ENCODE measurements at places on chromosomes 6 and 20.
A peak's percentile ranks its signal among the peaks of the same experiment; 100 is the strongest.

DNA sequence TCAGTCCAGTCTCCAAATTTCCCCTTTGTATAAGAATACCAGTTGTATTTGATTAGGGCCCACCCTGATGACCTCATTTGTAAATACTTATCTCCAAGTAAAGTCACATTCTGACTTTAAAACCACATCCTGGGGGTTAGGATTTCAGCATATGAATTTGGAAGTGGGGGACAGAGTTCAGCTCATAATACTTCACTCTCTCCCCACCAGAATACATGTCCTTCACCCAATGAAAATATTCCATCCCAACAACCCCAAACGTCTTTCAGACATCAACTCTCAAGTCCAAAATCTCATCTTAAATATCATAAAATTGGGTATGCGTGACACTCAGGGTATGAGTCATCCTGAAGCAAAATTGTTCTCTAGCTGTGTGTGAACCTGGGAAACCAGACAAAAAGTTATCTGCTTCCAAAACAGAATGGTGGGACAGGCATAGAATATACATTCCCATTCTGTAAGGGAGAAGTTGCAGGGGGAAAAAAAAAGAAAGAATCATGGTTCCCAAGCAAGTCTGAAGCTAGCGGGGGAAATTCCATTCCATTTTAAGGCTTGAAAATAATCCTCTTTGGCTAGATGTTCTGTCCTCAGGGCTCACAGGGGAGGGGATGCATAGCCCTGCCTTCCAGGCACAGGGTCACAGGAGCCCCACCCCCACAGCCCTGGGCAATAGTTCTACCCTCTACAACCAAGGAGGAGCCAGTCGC, 113.9 kb downstream of the ADAT2 start:
- no peak for DNase-seq

- DNase-seq: peak; percentile 76
Observed at GRCh38 chr6:10465629-10466499, 51.0 kb upstream of the TFAP2A start.

- DNase-seq: peak; percentile 19
Observed at GRCh38 chr6:165660857-165661663, 2.0 kb downstream of the PDE10A start.

DNA sequence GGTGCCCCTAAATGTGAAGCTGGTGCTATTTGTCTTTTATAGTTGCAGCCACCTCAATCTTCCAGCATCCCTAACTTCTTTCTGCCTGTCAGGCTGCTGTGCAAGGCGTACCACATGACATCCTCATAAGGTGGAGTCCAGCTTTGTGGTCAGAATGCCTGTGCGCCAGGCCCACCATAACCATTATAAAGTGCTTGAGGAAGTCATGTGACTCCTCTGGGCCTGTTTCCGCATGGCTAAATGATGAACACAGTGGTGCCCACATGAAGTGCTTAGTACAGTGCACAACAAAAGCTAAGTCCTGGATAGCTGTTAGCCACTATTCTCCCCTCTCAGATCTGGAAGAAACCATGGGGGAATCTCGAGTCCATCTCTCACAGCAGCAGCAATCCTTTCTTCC, 75.6 kb downstream of the INSM1 start:
- no peak for DNase-seq

DNA sequence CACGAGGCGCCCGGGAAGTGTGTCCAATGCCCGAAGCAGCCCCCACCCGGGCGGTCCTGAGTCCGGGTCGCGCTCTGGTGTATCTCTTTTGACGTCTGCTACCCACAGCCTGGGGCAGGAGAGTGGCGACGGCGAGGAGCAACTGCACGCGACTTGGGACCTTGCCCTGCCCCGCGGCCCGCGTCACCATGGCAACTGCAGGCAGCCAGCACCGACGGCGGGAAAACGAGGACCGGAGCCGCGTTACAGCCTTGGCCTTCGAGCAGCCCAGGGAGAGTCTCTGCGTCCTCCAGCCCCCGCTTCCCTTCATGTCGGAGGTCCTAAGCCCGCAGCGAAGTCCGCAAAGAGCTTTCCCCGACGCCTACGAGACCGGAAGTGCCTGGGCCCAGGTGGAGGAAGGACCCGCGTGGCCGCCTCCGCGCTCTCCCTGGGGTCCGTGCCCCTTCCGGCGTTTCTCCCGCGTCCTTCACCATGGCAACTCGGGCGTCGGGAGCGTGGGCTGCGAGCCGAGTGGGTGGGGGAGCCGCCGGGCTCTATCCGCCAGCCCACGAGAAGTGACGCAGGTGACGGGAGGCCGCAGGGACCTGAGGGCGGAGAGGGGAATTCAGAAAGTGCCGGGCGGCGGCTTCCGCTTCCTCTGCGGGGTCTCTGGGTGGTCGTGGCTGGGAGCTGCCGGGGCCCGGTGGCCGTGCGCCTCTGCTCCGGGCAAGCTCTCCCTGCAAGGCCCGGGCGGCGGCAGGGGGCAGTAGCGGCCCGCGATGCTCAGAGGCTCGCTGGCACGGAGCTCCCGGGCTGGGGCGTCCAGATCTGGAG, 88.6 kb upstream of the TGM3 start:
- peak; percentile 90 for DNase-seq

DNA sequence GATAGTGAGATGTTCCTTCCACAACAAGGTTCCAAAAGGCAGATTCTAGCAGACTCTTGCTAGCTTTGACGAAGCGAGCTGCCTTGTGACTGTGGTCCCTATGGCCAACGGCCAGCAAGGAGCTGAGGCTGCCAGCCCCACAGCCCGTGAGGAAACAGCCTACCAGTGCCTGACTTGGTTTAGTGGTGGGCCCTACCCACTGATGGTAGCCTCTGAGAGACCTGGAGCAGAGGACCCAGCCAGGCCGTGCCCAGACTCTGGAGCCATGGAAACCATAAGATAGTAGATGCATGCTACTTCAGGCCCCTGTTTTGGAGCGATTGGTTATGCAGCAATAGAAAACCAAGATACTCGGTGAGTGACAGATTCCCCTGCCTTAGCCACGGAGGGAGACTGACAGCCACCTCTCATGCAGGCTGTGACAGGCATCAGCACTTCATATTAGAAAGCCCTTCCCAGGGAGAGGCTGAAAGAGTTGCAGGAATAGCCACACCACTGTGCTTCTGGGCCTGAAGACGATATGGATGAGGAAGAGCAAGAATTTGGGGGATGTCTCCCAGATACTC, 19.2 kb downstream of the PSMG4 start:
- DNase-seq: no peak

DNA sequence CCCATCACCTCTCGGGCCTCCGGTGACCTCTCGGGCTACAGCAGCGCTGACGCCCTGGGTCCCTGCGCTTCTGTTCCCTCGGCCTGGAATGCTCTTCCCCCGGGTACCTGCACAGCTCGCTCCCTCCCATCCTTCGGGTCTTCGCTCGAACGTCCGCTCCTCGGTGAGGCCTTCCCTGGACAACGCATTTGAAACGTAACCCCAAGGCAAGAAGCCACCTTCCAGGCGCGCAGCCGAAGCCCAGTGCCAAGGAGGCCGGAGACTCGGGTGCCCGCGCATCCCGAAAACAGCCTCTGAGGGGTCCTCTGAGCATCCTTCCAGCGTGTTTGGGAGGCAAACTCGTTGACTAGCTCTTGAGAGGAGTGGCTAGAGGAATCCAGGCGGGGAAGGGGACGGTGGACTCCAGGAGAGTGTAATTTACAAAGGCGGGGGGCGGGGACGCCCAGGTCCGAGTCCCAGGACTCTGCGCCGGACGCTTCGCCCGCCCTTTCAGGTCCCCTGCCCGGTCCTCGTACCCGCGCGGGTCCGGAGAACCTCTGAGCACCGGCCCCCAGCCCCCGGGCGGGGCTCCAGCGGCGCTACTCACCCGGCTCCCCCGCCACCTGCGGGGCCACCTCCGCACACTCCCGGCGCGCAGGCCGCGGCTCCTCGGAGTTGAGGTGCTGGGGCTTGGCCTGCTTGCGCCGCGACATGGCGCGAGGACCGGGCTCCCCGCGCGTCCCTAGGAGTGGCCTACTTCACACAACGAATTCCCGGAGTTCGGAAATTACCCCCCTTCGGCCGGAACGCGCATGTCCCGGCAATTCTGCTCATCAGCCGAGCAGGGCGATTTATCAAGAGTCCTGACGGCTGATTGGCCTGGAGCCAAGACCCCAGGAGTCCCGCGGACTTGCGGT, 86.8 kb downstream of the ZFP64 start:
- DNase-seq: peak; percentile 46

DNA sequence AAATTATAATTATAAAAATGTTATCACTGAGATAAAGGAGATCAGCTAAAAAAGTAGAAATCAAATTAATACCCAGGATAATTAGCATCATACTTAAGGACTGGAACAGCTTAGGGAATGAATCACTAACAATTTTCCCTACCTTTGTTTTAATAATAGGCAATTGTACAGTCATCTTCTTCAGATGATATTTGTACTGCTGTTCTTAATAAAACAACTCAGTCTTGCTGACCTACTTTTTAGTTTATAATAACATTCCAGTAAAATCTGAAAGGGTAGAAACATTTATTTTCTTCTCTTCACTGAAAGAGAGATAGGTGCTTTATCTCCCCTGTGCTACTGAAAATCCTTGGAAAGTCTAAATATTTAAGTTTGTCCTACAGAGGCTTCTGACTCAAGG, 271.2 kb upstream of the THEMIS start:
- no peak for DNase-seq

DNA sequence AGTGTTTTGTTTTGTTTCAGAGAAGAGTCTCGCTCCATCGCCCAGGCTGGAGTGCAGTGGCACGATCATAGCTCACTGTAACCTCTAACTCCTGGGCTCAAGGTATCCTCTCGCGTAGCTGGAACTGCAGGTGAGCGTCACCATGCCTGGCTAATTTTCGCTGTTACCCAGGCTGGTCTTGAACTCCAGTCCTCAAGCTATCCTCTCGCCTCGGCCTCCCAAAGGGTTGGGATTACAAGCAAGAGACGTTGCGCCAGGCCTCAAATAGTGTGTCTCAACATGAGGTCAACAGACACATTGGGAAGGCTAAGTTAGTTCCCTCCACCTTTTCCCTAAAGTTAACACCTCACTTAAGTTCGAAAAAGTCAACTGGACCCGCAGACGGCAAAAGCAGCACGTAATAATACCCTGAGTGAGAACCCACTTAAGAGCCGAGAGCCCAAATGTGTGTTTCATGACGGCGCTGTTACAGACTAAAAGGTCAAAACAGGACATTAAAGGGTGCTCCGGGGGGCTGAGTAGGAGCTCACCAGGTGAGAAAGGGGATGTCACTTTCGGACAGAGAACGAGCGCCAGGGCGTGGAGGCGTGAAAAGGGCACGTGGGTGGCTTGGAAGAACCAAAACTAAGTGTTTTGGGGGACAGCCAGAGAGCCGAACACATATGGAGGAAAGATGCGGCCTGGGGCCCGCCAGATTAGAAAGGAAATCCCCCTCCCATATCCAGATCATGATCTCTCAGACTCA, 499 bp downstream of the TTI1 start:
- DNase-seq: no peak

- DNase-seq: no peak
Observed at GRCh38 chr20:59439243-59439642, 138.8 kb downstream of the EDN3 start.

DNA sequence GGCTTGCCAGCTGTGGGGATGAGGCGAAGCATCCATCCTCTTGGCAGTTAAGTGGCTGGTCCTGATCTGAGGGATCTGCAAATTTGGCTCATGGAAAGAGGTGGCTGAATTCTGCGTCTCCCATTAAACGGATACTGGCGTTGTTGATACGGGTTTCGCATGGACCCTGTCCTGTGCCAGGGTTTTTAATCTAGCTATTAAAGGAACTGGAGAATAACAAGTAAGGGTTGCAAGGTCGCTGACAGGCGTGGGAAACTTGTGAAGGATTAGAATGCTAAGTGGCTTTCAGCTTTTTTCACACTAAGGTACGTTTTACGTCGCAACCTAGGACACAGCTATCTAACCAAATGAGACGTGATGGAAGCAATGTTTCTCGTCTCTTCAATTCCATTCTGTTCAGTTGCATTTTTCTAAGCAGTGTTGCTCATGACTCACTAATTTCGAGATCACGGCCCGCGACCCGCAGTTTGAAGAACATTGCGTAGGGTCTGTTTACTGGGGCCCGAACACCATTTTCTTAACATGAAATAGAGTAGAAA, 852 bp downstream of the GMNN start:
- DNase-seq: peak; percentile 32

GRCh38 chr20:35618263-35619131, 2.9 kb downstream of the SPAG4 start:
- DNase-seq: no peak

DNA sequence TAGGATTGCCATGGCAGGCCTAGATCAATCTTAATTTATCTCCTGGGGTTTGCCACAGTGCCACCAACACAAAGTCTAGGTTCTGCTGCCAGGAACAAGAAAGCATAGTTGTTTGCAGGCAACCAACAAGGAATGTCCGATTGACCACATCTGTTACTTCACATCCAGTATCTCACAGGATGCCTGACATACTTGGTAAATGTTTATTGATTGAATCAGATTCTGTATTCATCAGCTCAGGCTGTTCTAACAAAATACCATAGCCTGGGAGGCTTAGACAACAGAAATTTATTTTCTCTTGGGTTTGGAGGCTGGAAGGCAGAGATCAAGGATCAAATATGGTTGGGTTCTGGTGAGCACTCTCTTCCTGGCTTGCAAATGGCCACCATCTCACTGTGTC, 26.3 kb upstream of the MC3R start:
- no peak for DNase-seq

- DNase-seq: no peak
Observed at GRCh38 chr20:37328149-37328945, 17.6 kb upstream of the SRC start.

- no peak for DNase-seq
Observed at GRCh38 chr6:112030961-112031660, 22.8 kb upstream of the CCN6 start.

DNA sequence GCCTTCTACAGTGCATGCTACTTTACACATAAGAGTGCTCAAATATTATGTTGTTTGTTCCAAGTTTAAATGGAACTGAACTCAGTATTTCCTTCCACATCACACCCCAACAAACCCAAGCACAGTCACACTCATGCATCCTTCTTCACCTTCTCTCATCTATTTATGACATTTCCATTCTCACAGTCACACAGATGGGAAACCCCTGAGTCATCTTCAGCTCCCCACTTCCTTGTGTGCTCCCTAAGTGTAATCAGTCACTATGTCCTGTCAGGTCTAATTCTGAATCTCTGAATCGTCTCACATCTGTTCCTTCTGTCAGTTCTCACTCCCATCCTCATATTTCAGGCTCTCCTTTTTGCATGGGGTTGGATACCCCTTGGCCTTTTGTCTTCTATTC, 96.0 kb downstream of the RIMS1 start:
- no peak for DNase-seq

DNA sequence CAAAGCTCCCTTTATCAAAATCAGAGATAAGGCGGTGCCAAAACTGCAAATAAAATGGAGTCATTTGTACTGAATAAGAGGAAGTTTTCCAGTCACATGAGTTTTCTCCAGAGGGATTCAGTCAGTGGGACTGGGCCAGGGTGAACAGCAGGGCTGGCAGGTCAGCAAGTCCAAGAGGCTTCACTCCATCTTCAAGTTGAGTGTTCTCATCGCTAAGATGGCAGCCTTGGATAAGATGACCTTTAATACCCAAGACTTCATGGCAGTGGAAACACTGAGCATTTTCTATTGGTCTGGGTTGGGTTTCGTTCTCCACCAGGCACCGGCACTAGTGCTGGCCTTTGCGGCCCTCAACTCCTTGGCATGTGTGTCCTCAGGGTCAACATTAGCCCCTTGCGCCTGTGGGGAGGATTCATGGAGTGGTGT, 29.3 kb upstream of the IGF2R start:
- DNase-seq: no peak
